ENCODE measurements at places on chromosomes 12 and 14.

DNA sequence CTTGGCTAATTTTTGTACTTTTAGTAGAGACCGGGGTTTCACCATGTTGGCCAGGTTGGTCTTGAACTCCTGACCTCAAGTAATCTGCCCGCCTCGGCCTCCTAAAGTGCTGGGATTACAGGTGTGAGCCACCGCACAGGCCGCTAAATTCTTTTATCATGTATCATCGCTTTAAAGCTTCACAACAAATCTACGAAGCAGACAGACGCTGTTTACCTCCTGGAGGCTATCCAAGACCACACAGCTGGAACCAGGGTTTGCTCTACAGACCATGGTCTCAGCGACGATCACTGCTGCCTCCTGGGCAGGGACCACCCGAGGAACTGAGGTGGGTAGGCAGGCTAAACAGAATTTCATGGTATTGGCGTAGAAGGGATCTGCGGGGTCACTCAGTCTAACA is 27.2 kb downstream of the KRT80 start:
- DNase-seq: no peak

- DNase-seq: no peak
These were observed 17.5 kb upstream of the ATF1 start for GRCh38 chr12:50746431-50746830.

DNA sequence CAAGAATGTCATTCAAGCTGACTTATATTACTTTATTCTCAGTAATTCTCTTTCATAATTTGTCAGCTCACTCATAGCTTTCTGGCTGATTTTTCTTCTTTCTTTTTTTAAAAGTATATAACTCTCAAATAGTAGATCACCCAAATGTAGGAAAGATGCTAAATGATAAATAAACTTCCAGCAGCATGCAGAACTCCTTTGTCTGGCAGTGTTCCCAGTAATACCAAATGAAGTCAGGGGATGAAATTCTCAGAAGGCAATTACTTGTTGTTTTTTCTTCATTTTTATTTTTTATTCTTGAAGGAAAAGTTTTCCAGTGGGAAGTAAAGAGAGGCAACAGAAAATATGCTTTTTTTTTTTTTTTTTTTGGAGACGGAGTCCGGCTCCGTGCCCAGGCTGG is 133.3 kb upstream of the SLCO1C1 start:
- no peak for DNase-seq

DNA sequence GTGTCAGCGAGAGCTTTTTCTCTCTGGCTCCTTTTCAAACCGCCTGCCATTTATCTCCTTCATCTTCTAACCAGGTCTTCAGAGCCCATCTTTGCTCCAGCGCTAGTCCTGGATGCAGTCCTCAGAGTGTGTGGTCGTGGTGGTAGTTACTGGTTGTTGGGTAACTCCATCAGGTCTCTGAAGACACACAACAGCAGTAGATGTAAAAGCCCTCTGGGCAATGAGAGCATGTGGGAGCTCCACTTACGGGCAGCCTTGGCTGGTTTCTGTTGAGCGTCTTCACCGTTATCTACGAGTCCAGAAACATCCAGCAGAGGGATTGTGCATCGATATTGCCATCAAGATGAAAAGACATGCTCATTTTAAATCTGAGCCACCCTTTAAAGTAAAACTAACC is 61.2 kb downstream of the FBXL14 start:
- peak; percentile 19 for DNase-seq

DNA sequence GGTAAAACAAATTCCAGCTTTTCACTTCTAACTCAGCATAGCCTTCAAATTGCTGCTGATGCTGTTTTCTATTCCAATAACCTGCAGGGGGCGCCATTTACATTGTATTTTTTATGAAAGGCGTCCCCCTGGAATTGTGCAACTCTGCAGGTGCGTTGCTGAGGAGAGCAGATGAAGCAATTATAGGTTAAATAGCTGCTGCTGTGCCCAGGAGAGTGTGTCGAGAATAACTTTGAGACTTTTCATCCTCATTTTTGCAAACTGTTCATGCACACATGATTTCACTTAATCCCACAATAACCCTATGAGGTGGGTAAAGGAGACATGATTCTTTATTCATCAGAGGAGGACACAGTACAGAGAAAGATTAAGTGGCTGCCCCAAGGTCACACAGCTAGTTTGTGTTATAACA is 75.7 kb downstream of the MYRFL start:
- DNase-seq: no peak

DNA sequence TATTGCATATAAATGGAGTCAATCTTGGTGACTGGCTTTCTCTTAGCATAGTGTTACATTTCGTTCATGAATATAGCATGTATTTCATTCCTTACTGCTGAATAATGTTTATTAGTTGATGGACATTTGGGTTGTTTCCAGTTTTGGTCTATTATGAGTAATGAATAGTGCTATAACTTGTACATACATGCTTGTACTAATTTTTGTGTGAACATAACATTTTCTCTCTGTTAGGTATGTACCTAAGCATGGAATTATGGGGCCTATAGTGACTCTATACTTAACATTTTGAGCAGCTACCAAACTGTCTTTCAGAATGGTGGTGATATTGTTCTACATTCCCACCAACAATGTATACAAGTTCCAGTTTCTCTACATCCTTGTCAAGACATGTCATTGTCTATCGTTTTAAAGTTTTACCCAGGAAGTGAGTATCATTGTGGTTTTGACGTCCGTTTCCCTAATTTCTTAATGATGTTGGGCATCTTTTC is 23.1 kb downstream of the ATP2A2 start:
- no peak for DNase-seq

GRCh38 chr12:86513226-86513625 is 257.0 kb upstream of the MGAT4C start:
- no peak for DNase-seq

DNA sequence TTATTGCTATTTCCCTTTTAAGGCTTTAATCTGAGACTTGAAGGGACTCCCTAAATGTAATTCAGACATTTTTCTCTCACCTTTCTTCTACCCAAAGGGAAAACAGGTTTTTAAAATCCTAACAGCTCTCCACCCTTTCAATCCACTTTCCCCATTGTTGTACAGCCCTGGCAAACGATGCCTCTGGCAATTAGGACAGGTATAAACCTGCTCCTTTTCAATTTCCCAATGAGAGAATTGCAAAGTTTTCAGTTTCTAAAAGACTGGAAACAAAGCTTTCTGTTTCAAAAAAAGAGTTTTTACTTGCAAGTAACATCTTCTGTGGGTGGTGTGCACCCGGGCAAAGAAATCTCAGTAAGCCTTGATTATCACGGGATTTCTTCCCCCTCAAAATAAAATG is 131.2 kb downstream of the HMGA2 start:
- DNase-seq: no peak

DNA sequence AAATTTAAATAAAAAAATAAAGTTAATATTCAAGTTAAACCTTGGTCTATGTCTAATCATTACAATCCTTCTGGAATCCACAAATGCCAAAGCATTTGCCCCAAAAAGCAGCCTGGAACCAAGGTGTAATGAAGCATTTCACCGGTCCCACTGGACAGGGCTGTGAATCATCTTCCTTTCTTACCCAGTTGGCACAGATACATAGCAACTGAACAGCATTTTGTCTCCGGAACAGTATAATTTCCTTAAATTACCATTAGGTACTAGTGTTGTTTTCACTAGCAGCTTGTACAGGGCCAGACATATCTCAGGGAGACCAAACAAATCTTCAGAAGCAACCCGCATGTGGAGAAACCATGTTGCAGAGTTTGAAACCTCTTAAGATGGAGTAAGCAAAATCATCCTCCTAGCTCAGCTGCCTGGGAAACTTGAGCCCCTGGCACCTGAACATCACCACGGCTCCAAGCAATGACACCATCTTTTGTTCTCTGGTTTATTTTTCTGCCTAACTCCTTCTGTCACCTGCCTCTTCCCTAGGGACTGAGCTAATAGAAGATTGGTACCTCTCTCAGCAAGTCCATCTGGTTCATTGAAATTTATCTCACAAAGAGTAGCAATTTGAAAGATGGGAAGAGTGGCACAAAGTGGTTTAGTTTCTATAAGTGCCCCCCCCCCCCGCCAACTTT is 17.9 kb upstream of the MDM1 start:
- no peak for DNase-seq

DNA sequence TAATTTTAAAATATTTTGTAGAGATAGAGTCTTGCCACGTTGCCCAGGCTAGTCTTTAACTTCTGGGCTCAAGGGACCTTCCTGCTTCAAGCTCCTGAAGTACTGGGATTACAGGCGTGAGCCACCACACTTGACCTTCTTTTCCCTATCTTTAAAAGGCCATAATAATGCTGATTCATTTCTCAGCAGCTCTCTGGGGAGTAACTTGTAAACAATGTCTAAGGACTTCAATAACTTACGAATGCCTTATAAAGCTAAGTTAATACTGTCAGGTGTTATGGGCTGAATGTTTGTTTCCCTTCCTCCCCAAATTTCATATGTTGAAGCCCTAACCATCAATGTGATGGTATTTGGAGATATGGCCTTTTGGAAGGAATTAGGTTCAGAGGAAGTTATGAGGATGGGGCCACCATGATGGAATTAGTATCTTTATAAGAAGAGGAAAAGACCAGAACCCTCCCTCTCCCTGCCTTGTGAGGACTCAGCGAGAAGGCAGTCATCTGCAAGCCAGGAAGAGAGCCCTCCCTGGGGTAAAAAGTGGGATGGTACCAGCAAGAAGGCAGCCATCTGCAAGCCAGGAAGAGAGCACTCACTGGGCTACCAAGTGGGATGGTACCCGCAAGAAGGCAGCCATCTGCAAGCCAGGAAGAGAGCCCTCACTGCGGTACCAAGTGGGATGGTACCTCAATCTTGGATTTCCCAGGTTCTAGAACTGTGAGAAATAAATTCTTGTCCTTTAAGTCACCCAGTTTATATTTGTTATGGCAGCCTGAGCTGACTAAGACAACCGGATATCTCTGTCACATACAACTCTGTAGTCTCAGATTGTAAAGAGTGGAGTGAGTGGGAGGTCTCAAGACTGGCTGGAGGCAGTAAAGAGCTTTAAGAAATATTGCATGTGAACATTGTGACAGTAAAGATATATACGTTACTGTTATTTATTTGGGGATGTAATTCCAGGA is 16.3 kb upstream of the YBX3 start:
- DNase-seq: no peak

GRCh38 chr12:128531170-128531569 is 264.2 kb downstream of the TMEM132C start:
- DNase-seq: no peak

- DNase-seq: no peak
These were observed 328.3 kb downstream of the APAF1 start for GRCh38 chr12:98973395-98973794.

DNA sequence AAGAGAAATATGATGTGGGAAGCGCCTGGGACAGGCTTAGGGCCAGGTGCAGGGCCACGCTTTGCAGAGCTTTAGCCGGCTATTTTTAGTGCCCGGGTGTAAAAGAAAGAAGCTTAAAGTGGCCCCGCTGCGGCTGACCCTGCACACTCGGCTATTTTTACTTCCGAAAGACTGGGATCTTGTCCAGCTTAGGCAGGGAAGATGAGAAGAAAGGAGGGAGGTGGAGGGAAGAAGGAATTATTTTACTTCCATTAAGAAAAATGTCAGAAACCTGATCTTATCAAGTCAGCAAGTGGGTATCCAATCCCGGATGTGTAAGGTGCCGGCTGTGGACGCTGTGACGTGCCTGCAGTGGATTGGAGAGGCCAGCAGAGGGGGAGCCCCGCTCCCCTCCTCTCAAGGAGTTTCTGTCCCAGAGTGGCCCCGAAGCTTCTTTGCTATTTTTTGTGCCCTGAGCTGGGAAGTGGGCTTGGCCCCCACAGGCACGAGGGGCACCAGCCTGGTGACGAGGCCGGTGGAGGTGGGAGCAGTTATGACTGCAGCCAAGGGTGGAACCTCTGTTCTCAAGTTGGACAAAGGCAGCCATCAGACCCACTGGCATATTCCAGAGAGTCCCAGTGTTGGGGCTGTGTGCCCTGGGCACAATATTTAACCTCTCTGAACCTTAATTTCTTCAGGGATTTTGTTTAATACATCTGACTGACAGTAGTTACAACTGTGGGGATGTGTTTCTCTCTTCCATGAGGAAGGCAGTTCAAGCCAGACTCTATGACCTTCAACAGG is 97.7 kb downstream of the ESRRB start:
- no peak for DNase-seq

DNA sequence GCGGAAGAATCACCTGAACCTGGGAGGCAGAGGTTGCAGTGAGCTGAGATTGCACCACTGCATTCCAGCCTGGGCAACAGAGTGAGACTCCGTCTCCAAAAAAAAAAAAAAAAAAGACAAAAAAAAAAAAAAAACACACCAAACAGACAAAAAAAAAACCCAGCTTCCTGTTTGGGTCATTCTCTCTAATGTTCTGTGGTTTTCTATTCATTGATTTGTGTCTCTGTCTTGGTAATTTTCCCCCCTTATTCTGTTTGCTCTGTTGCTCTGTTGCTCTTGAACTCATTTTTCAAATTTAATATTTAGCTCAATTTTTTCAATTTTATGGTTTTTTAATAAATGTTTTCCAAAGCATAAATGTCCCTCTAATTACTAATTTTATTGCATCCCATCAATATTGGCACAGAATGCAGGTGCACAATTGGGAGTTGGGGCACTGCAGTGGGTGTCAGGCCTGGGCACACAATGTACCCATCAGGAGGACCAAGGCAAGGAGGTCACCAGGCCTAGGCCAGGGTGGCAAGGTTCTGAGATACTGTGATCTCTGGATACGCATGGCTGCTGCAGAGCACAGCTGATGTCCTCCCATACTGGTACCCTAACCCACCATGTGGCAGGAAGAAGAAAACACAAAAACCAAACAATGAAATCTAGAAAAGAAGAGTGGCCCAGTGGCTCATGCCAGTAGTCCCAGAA is 8.0 kb upstream of the GNPTAB start:
- no peak for DNase-seq

GRCh38 chr14:102389246-102389645 is 26.5 kb downstream of the TECPR2 start:
- no peak for DNase-seq

DNA sequence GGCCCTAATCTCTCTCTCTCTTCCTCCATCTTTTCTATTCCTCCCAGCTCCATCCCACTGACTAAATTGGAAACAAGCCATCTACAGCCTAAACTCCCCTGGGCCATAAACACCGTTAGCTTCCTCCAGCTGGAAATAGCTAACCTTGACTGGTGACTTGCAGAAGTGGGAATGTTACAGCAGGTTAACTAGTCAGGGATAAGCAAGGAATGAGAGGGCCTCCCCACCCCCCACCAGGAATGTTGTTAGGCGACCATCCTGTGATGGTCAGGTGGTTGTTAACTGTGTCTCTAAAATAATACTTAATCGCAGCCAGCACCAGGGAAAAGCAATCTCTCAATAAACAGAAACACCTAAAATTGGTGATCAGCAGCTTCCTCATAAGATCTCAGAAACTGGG is 40.8 kb downstream of the MIS18BP1 start:
- DNase-seq: no peak

DNA sequence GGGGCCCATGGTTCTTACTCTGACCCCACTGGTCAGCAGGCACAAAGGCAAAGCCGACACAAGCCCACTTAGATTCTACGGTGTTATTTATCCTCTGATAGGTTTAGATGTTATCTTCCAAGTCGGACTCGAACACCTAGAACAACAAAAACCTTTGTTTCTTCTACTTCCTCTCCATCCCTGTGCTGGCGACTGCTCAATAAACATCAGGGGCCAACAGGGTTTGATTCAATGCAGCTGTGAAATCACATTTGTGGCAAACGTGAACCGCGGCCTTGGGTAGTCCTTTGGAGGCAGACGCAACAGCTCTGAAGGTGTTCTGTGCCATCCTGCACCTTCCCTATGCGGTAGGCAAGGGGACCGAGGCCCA is 87.2 kb downstream of the CHGA start:
- no peak for DNase-seq
